Kasumi-1 (cell line): ENCODE measurements at places on chromosomes 16 and 17.

- DNase-seq, result peak; percentile 85
These were observed 567 bp downstream of the GNA13 start for GRCh38 chr17:65055708-65056638.

- peak; percentile 87 for DNase-seq
These were observed 23.8 kb downstream of the SPHK1 start for GRCh38 chr17:76408037-76408849.

DNA sequence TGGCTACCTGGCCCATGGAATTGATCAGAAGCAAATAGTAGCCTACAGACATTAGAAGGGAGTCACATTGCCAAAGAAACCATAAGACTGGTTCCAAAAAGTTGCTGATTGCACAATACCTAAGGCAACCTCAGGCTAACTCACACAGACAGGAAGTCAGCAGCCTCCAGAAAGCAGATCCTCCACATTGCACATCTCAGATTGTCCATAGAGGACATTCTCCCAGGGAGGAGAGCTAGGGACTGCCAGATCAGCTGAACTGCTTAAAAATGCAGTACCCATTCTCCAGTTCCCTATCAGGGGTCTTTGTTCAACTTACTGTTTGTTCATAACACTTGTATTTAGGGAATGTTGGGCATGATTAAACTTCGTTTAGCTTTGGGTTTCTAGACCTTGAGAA, 4.2 kb downstream of the CCL3 start:
- peak; percentile 74 for DNase-seq

GRCh38 chr17:11707586-11707985, 109.3 kb downstream of the DNAH9 start:
- DNase-seq, result no peak

DNA sequence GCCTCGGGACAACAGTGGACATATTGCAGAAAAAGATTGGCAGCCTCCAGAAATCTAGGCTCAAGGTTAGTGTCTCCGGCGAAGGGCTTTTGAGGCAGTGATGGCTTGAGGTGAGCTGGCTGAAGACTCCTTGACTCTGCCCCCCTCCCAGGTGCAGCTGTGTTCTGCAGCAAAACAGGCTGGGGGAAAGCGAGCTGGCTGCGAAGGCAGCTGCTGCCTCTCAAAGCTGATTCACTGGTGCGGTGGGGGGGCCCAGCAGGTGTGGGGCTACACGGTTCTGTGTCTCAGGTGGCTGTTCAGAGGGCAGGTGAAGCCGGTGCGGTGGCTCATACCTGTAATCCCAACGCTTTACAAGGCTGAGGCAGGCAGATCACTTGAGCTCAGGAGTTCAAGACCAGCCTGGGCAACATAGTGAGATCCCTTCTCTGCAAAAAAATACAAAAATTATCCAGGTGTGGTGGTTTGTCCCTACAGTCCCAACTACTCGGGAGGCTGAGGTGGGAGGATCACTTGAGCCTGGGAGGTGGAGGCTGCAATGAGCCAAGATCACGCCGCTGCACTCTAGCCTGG, 22.9 kb downstream of the C16orf96 start:
- no peak for DNase-seq

- DNase-seq, result no peak
These were observed 4.9 kb downstream of the LASP1 start for GRCh38 chr17:38874505-38875400.

- DNase-seq, result no peak
These were observed 327.7 kb downstream of the BCAS3 start for GRCh38 chr17:61005358-61005757.

DNA sequence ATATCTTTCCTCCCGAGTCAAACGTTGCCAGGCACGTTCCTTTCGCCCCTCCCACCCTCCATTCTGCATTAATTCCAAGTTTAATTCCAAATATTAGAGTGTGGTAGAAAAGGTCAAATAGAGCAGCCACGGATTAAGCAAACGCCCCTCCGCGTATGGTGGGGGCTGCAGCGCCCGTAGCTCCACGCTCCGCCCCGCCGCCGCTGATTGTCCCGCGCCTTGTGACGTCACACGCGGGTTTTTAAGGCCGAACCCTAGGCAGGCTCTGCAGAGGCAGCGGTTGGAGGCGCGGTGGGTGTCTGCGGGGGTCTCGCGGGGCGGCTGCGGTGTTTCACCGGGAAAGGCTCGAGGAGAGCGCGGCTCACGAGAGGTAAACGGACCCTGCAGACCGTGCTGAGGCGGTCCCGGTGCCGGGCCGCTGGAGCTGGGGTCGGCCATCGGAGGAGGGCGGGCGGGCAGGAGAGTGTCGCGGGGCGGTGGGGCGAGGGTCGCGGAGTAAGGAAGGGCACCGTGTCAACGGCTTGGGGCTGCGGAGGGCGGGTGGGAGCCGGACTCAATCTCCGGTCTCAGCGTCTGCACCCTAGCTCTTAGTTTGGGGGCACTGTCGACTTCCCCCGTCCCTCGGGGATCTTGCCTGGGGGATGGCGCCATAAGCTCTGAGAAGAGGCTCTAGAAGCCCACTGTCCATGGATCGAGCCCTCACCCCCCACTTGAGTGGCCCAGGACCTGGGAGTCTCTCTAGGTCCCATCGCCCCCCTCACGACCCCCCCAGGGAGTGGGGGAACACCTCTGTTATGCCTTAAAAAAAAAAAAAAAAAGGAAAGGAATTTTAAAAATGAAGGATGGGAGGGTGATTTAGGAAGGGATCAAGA, at the start of gene ARL4D:
Gene ARL4D, plus strand, starts transcription at position 270 of the 872 bp plus-strand sequence. CDS start 740 bp downstream, outside the sequence.
- DNase-seq, result peak; percentile 12

DNA sequence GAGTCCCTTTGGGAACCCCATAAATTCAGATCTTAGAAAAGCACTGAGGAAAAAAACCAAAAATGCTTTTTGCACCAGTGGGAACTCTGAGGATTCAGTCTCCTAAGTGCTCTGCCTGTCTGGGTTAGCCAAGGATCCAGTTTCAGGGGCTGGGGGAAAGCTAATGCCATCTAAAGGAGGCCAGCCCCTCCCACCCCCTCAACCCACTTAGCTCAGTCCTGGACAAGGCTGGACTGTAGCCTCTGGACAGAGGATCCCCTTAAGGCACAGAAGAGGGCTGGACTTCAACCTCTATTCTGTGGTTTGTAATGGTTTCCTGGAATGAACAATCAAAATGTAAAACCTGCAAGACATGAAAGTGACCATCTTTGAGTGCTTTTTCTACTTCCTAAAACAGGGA, 356.1 kb upstream of the ZFHX3 start:
- DNase-seq, result no peak

GRCh38 chr16:54344646-54345630, 58.4 kb upstream of the IRX3 start:
- DNase-seq, result no peak

DNA sequence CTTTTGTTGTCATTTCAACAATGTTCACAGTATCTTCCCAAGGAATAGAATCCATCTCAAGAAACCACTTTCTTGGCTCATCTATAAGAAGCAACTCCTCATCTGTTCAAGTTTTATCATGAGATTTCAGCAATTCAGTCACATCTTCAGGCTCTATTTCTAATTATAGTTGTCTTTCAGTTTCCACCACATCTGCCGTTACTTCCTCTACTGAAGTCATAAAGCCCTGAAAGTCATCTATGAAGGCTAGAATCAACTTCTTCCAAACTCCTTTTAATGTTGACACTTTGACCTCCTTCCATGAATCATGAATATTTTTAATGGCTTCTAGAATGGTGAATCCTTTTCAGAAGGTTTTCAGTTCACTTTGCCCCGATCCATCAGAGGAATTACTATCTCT, 102.1 kb downstream of the CDH13 start:
- DNase-seq, result no peak

DNA sequence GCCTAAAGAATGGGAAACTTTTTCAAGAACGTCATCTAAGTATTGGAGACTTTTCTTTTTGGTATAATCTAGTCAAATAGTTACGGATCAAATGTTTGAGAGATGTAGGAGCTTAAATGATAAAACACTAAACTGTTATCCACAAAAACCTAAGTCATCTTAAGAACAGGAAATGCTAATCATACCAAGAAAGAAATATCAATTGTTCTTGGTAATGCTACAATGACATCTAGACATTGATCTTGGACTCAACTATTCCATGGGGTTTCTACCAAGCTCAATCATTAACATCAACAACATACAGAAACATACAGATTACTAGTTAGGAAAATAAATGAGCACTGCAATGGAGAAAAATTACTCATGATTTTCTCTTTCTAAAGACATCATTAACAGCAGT, 3.8 kb downstream of the NUDT21 start:
- DNase-seq, result no peak
